ENCODE measurements at places on chromosomes 5 and 9.
A peak's percentile ranks its signal among the peaks of the same experiment; 100 is the strongest.

DNA sequence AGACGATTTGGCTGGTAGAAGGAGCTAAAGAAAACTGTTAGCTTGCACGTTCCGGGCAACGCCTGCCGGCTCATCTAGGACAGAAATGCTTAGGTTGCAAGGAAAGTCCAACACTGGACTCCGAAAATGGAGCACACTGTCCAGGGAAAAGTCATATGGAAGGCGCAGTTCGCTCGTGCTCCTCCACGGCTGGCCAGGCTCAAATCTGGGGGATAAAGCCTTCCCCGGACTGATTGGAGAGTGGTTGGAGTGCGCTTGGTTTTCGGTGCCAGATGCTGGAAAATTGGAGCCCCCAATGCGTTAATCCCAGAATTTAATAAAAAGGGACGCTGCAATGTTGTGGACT is 955 bp downstream of the CDH6 start:
- ATAC-seq, result no peak

- peak; percentile 80 for ATAC-seq
These were observed 107.9 kb downstream of the NDUFAF2 start for GRCh38 chr5:61052882-61053281.

DNA sequence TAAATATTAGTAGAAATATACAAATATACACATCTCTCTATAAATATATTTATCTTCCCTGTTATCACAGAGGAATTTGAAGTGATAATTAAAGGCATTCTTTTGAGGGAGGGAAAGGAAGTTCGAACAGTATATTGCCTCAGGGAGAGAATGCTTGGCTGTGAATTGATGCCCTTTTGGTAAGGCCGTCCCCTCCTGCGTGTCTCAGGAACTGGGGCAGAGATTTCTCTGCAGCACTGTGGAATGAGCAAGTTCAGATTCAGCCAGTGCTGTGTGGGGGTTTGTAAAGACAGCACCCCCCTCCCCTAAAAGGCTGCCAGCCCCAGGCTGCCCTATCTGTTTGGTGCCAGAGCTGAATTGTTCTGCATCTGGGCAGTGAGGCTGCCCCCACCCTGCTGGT is 42.0 kb downstream of the UBE2QL1 start:
- no peak for ATAC-seq

DNA sequence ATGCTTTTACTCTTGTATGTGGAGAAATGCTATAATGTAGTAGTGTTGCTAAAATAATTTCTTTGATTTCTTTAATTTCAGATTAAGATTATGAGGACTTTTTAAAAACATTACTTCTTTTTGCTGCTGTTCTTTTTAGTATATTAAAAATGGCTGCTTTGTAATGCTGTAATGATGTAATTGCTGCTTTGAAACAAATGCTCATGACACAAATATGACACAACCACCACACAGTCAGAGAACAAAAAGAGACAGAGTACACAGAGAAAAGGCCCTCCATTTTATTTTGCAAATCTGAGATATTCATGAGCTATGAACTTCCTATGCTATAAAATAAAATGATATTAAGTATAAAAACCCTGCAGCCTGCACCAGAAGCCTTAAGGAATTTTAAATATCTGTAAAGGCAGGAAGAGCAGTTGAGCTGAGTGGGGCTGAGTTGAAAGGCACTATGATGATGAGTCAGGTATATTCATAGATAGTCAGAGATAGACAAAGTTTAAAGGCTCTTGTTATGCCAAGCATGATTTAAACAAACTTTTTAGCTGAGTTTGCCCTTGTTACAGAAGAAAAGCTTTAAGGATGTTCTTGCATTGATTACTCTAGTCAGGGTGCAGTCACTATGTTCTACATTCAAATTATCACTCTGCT is 5.1 kb upstream of the POU5F2 start:
- ATAC-seq, result no peak

DNA sequence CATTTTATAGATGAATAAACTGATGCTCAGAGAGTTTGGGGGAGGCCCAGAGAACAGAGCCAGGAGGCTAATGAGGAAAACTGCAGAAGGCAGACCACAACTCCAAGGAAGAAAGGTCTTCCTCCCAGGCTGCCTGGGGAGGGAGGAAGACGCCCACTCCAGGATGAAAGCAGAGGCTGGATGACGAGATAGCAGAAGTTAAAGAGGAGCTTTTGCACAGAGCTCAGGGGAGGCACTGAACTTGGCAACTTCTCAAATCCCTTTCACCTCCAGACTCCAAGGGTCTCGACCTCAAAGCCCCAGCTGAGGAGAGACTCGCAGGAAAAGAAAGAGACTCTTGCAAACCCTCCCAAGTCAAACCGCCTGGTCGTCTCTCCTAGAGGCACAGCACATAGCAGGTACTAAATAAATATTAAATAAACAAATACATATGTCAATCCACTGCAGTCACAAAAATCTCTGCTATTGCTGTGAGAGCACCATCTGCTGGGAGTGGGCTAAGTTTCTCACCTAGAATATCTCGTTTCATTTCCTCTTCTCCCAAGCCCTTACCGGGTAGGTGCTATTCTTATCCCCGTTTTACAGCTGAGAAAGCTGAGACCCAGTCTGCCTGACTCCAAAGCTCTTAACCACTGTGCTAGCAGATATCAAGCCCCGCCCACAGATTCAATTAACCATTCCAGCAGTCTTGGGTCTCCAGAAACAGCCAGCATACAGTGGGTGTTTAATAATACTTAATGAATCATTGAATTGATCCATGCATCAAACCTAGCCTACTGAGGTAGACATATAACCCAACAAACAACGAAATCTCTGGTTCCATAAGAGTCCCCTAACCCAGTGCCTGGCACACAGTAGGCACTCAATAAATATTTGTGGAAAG is 97.8 kb upstream of the HAND1 start:
- no peak for ATAC-seq
